ENCODE measurements at places on chromosomes 3 and 15.

GRCh38 chr15:79172801-79173460, 82.4 kb upstream of the RASGRF1 start:
- no peak for DNase-seq

GRCh38 chr15:48493763-48494225, 151.7 kb downstream of the FBN1 start:
- DNase-seq: no peak

GRCh38 chr3:165854696-165855095, 17.5 kb upstream of the BCHE start:
- peak; percentile 8 for DNase-seq

- DNase-seq: no peak
Observed at GRCh38 chr15:70499791-70500190, 263.6 kb downstream of the UACA start.

GRCh38 chr3:183447206-183448001, 19.0 kb upstream of the MCF2L2 start:
- peak; percentile 74 for DNase-seq

Measured in Jurkat, Clone E6-1 (cell line).